ENCODE measurements at places on chromosomes 12 and 14. TPM values are rescaled to one million over a fixed set of nuclear protein-coding genes. Genes with fewer than 3 reads are reported as not detected.
A peak's percentile ranks its signal among the peaks of the same experiment; 100 is the strongest.

GRCh38 chr12:12461923-12462315 is 100.7 kb downstream of the DUSP16 start:
- no peak for DNase-seq

GRCh38 chr14:21160061-21160610 is 4.3 kb upstream of the OR5AU1 start:
- no peak for DNase-seq

- DNase-seq, result peak; percentile 28
These were observed 120.1 kb upstream of the MAX start for GRCh38 chr14:65222440-65222858.

The PTGDR gene
- 1.3 TPM for total RNA-seq

DNA sequence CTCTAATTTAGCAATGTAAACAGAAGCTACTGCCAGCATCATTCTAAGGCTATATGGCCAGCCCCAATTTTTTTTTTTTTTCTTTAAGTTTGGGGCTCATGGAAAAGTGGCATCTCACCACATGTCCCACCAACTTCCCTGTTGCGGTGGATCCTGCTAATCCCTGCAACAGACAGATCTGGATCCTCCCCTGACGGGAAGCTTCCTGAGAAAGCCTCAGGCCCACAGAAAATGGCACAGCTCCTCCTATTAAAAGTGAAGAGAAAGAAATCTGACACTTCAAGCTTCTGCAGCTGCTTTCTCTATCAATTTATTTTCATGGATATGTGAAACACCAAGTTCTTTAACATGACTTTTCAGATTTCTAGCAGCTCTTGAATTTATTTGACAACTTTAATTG is 433.8 kb upstream of the DCN start:
- DNase-seq, result no peak

The OVCH1 gene
- total RNA-seq, result 0.25 TPM

DNA sequence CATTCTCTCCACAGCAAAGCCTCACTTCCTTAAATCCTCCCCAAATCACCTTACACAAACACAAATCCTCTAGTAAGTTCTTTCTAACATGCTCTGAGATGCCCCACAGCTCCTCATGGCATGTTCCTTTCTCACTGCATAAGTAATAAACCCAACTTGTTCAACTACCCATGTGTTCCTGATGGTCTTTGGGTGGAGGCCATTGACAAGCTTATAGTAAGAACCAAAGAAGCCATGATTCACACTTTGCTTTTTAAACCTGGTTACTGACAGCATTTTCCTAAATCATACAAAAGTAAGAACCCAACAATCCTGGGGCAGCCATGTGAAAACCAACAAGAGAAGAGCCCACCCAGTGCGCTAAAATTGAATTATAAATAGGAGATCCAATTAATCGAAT is 138.6 kb downstream of the ITPR2 start:
- DNase-seq, result no peak
